ENCODE measurements at places on chromosomes 4 and X. TPM values are rescaled to one million over a fixed set of nuclear protein-coding genes. Genes with fewer than 3 reads are reported as not detected.
A peak's percentile ranks its signal among the peaks of the same experiment; 100 is the strongest.

The TMPRSS11F gene
- total RNA-seq, result not detected

GRCh38 chr4:14025891-14026290 lies 398.4 kb upstream of the BOD1L1 start:
- H3K27me3 ChIP-seq, result no peaks in the 10 kb centered on the region
- no peak overlapping the region for H3K4me3 ChIP-seq
- no peaks in the 10 kb centered on the region for H3K36me3 ChIP-seq
- H3K27ac ChIP-seq, result no peak overlapping the region

DNA sequence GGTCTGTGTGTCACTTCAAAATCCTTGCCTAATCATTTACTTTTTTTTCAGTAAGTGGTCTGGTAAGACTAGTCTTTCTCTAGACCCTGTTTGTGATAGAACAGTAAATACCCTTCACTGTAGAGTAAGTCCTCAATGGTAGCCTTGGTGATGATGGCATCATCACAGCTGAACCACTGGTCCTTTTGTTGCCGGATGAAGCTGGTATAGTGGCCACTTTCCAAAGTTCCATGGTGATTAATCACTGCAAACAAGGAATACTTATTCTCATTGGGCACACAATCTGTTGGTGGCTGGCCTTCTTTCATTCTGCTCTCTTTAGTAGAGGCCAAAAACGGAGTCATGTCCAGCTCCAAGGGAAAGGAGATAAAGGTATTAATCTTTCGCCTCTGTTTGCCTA lies 2.9 kb downstream of the USP51 start:
- DNase-seq, result peak; percentile 34
- H3K27me3 ChIP-seq, result no peaks in the 10 kb centered on the region
- no peaks in the 10 kb centered on the region for H3K36me3 ChIP-seq
- peak overlapping the region; percentile 94 for H3K27ac ChIP-seq

- no peak overlapping the region for H3K27ac ChIP-seq
- no peaks in the 10 kb centered on the region for H3K27me3 ChIP-seq
- DNase-seq, result no peak
- H3K36me3 ChIP-seq, result no peaks in the 10 kb centered on the region
Measured at GRCh38 chrX:41445171-41445570, 2.0 kb upstream of the NYX start.

- DNase-seq, result no peak
- H3K27me3 ChIP-seq, result no peaks in the 10 kb centered on the region
- no peaks in the 10 kb centered on the region for H3K36me3 ChIP-seq
- no peak overlapping the region for H3K4me3 ChIP-seq
- no peak overlapping the region for H3K27ac ChIP-seq
- no peaks in the 10 kb centered on the region for H3K4me1 ChIP-seq
Measured at GRCh38 chr4:76883147-76883546, 14.8 kb downstream of the SOWAHB start.

The PCGF3 gene
- 60.1 TPM for total RNA-seq

DNA sequence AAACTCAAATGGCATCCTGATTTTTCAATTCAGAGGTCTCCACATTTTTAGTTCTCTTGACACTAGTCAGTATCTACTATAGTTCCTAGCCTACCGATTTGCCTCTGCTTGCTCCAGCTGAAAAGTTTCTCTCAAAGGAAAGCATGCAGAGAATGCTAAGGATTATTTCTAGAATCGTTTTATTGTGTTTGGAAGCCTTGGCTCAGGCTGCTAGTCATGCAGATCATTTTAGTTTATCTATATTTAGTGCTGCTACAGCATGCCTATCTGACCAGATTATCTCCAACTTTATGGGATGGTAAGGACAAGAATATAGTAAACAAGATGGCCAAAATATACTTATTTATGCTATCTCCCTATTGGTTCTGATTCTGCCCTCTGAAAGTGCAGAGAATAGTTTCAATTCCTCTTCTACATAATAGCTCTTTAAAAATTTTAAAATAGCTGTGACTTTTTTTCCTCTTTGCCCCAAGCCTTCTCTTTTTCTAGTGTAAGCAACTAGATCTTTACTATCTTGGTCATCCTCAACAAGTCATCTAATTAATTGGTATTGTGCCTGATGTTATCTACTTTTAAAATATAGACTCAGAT lies 15.7 kb upstream of the DRP2 start:
- H3K4me3 ChIP-seq, result no peak overlapping the region
- peak overlapping the region; percentile 42 for H3K27ac ChIP-seq
- H3K36me3 ChIP-seq, result no peaks in the 10 kb centered on the region
- no peaks in the 10 kb centered on the region for H3K27me3 ChIP-seq
- no peak for DNase-seq

DNA sequence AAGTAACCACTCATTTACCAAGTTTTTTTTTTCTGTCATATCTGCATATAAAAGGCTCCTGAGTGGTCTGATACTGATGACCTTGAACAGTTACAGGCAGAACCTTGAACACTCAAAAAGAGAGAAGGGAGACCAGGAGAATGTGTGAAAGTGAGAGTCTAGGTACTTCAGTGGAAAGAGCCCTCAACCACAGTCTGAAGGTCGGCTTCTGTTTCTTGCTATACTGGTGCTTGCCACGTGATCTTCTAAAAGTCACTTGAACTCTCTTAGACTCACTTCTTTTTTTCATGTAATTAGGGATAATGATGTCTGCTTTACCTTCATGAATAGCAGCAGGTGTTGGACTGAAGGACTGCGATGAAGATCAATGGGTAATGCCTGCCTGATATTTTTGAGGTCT lies 22.8 kb downstream of the GABRB1 start:
- H3K4me1 ChIP-seq, result no peaks in the 10 kb centered on the region
- no peak overlapping the region for H3K27ac ChIP-seq
- H3K4me3 ChIP-seq, result no peak overlapping the region

- H3K4me1 ChIP-seq, result no peaks in the 10 kb centered on the region
- H3K27ac ChIP-seq, result no peak overlapping the region
- H3K4me3 ChIP-seq, result no peak overlapping the region
- peaks cover 23% of the 10 kb centered on the region for H3K36me3 ChIP-seq
Measured at GRCh38 chrX:31128855-31129254, 57.0 kb upstream of the FTHL17 start.

- DNase-seq, result no peak
- no peaks in the 10 kb centered on the region for H3K27me3 ChIP-seq
- no peak overlapping the region for H3K4me3 ChIP-seq
- no peaks in the 10 kb centered on the region for H3K36me3 ChIP-seq
- no peak overlapping the region for H3K27ac ChIP-seq
Measured at GRCh38 chr4:53122280-53123116, 243.4 kb downstream of the SCFD2 start.

DNA sequence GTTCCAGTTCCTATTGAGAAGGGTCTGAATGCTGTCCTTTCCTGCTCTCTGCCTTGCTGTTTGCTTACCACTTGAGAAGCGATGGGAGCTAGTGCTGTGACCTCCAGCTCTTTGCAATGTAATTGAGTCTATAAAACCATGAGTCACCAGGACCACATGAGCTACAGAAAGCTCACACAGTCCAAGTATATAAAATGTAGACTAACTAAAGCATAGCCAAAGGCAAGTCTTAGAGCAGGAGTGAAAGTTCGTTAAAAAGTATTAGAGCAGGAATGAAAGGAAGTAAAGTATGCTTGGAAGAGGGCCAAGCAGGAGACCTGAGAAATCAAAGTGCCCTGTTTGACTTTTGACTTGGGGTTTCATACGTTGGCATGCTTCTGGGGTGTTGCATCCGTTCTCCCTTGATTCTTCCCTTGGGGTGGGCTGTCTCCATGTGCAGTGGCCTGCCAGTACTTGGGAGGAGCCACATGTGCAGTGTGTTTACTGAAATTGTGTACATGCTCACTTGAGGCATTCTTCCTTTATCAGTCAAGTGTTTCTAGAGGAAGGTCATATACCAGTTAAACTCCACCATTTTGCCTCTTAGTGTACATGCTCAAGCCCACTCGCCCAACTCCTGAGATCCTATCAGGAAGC lies 71.3 kb upstream of the KIT start:
- H3K36me3 ChIP-seq, result no peaks in the 10 kb centered on the region
- no peak for DNase-seq
- no peaks in the 10 kb centered on the region for H3K4me1 ChIP-seq
- no peak overlapping the region for H3K4me3 ChIP-seq
- no peaks in the 10 kb centered on the region for H3K27me3 ChIP-seq

- H3K4me1 ChIP-seq, result peaks cover 22% of the 10 kb centered on the region
- H3K36me3 ChIP-seq, result no peaks in the 10 kb centered on the region
- no peak overlapping the region for H3K4me3 ChIP-seq
- no peak for DNase-seq
- peaks cover 43% of the 10 kb centered on the region for H3K27me3 ChIP-seq
Measured at GRCh38 chr4:8870647-8871416, 807 bp downstream of the HMX1 start.

The SPIN2A gene
- total RNA-seq, result not detected

DNA sequence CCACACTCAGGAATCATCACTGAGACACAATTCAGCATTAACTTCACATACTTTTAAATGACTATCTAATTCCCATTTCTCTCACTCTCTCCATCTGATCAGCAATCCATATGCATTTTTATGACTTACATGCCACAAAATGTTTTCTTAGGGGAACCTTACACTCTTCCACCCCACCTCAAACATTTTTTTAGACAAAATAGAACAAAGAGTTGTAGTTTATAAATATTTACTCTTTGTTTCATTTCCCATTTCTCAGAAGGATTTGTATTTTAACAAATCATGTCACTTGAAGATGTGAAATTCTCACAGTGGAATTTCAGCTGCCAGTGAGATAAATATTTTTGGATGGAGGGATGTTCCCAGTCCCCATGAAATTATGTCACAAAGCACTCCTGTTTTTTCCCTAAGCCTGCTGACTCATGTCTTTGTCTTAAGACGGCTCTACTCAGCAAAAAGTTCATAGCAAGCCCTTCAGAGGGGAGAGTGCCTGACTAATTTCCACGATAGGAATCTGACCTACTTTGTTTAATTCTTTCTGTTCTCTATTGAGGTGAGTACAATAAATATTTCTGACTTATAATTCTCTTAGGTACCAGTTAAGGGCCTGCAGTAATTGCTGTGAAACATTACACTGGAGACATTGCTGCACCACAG lies 257.7 kb downstream of the THOC2 start:
- H3K4me3 ChIP-seq, result no peak overlapping the region
- no peak for DNase-seq
- peaks cover 11% of the 10 kb centered on the region for H3K4me1 ChIP-seq
- no peaks in the 10 kb centered on the region for H3K27me3 ChIP-seq
- H3K36me3 ChIP-seq, result no peaks in the 10 kb centered on the region

- no peaks in the 10 kb centered on the region for H3K36me3 ChIP-seq
- no peaks in the 10 kb centered on the region for H3K27me3 ChIP-seq
- no peak overlapping the region for H3K27ac ChIP-seq
Measured at GRCh38 chr4:82050796-82051195, 323.0 kb downstream of the HNRNPD start.

- no peaks in the 10 kb centered on the region for H3K36me3 ChIP-seq
- no peaks in the 10 kb centered on the region for H3K27me3 ChIP-seq
- no peak overlapping the region for H3K4me3 ChIP-seq
- H3K27ac ChIP-seq, result no peak overlapping the region
- H3K4me1 ChIP-seq, result no peaks in the 10 kb centered on the region
Measured at GRCh38 chrX:147322496-147322895, 508.0 kb upstream of the CXorf51A start.

DNA sequence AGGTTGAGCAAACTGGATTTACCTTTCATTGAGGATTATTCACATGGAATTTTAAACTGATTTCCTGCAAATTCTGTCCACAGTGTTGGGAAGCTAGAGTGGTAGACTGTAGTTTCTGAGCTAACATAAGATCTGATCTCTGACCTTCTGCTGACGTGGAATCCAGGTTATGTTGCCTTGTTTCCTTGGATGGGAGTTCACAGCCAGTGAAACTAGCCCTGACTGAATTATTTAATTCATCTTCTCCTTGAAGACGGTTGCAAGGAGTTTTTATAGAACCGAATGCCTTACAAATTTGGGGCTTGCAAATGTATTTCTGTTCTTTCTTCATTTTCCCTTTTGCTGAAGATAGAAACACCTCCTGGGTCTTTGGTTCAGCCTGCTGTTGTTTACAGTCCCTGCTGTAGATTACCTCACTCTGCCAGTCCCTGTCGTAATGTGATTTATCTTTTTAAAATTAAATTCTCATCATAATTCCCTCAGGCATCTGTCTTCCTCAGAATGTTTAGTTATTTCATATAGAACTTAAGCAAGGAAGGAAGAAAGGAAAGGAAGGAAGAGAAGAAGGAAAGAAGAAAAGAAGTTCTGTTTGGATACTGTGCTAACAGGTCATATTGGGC lies 113.9 kb downstream of the CEP135 start:
- H3K27me3 ChIP-seq, result no peaks in the 10 kb centered on the region
- H3K27ac ChIP-seq, result no peak overlapping the region
- DNase-seq, result no peak
- H3K4me3 ChIP-seq, result no peak overlapping the region
- no peaks in the 10 kb centered on the region for H3K4me1 ChIP-seq

All from sigmoid colon (tissue), 7 donors.